ENCODE measurements at places on chromosomes 12 and 14.

GRCh38 chr14:40452674-40453073 lies 1020.4 kb upstream of the FBXO33 start:
- DNase-seq = no peak

DNA sequence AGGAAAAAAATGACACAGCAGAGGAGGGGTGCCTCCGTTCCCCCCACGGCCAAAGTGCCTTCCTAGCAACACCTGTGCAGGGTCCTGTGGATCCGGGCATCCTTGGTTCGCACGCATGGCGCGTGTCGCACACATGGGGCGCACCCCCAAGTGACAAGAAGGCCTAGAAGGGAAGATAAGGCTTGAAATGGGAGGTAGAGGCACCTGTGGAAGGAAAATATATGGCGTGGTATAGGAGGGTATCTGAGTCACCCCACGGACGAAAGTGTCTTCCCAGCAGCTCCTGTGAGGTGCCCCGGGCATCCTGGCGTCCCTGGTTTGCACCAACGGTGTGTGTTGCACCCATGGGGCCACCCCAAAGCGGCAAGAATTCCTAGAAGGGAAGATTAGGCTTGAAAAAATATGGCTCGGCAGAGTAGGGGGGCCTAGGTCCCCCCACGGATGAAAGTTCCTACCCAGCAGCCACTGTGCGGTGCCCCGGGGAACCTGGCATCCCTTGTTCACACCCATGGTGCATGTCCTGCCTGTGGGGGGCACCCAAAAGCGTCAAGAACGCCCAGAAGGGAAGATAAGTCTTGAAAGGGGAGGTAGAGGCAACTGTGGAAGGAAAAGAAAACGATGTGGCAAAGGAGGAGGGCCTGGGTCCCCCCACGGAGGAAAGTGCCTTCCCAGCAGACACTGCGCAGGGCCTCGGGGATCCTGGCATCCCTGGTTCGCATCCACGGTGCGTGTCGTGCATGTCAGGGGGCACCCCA lies 280.0 kb downstream of the ALG10 start:
- DNase-seq = no peak

- no peak for DNase-seq
Observed at GRCh38 chr12:101567918-101568317, 26.9 kb upstream of the MYBPC1 start.

DNA sequence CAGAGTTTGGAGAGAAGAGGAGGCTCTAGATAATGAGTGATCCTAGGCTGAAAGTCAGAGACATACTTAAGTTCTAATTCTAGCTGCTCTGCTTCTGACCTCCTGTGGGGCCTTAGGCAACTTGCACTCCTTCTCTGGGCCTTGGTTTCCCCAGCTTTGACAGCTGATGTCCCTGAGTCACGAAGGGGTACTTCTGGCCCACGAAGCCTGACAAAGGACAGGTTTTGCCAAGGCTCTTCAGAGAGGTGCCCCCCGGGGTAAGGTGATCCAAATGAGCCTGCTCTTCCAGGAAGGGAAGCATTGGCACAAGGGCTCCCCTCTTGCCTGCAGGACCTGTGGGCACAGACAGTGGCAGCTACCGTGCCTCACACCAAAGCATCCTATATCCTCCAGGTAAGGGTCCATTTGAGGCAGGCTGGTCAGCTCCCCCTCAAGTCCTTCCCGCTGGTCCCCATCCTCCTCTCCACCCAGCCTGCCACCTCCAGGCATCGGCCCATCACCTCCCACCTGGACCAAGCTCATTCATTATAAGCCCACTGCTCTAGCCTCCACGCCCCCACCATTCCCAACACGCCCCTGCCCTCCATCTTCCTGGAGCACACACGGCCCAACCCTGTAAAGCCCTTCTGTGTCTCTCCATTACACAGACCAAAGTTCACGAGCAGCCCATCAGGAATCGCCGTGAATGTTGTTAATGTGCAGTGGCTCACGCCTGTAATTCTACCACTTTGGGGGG lies 1.9 kb upstream of the PPP1R13B start:
- no peak for DNase-seq

DNA sequence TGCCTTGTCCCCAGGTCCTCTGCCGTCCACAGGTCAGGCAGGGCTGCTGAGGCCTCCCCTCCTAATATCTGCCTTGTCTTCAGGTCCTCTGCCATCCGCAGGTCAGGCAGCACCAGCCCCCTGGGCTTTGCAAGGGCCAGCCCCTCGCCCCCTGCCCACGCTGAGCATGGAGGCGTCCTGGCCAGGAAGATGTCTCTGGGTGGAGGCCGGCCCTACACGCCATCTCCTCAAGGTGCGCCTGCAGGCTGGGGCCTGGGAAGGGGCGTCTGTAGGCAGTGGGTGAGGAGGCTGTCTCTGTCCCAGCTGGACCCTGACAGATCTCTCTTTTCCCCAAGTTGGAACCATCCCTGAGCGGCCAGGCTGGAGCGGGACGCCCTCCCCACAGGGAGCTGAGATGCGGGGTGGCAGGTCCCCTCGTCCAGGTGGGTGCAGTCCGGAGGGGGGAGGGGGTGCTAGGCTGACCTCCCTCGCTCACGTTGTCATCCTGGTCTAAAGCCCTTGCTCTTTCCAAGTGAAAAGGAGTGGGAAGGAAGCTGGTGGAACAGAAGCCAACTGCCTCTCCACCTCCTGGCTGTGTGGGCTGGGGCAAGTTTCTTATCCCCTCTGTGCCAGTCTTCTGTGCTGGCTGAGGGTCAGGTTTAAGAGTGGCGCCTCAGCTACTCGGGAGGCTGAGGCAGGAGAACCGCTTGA lies 13.9 kb upstream of the PUS1 start:
- DNase-seq = no peak

DNA sequence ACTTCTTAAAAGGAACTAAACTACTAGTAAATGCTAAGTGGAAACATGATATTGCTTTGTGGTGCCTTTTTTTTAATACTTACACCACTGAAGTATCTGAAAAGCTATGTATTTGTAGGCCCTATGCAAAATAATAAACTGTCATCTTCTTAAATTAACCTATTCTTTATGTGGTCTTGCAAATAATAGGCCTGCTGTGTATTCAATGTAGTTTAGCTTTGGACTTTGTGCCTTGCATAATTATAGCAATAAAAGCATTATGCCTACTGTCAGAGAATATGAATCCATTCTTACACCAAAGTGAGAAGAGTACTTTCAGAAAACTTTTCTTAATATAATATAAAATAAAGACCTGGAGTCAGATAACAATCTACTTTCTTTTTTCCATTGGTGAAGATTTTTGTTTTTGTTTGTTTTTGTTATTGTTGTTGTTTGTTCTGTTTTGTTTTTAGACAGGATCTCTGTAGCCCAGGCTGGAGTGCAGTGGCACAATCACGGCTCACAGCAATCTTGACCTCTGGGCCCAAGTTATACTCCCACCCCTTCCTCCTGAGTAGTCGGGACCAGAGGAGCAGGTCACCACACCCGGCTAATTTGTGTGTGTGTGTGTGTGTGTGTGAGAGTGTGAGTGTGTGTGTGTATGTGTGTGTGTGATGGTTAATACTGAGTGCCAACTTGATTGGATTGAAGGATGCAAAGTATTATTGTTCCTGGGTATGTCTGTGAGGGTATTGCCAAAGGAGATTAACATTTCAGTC lies 213.8 kb downstream of the SLC6A15 start:
- no peak for DNase-seq

DNA sequence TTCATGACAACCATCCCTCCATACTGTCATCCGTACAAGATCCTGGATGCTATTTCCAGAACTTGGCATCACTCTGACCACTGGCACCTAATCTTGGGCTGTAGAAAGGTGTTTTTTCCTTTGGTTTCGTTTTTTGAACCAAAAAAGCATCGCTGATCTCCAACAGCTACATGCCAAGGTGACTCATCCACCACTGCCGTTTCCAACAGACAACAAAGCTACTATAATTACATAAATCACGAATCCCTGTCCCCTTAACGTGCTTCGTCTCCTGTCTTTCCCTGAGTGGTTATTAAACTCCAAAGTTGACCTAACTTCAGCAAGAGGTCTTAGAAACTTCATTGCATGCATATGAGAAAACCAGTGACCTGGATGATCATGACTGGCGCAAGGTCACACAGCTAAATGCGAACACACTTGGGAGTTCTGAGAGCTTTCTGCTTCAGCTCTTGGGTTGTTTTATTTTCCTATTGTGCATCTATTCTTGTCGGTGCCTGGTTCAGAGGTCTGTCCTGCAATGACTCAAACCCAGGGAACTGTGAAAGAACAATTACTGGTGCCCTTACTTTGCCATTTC lies 99.9 kb downstream of the PPM1H start:
- DNase-seq = peak; percentile 53

DNA sequence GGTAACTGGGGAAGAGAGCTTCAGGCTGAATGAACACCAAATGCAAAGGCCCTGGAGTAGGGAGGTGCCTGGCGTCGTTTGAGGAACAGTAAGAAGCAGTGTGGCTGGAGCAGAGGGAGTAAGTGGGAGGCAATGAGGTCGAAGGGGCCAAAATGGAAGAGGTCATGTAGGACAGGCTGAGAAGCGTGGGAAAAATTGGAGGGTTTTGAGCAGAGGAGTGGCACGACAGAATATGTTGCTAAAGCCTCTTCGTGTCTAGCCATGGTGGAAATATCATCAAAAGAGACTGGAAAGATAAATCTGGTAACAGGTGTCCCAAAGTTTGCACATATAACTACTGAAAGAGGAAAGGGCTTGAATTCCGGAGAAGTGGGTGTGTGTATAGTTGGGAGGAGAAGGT lies 1.9 kb downstream of the TRIM9 start:
- no peak for DNase-seq

DNA sequence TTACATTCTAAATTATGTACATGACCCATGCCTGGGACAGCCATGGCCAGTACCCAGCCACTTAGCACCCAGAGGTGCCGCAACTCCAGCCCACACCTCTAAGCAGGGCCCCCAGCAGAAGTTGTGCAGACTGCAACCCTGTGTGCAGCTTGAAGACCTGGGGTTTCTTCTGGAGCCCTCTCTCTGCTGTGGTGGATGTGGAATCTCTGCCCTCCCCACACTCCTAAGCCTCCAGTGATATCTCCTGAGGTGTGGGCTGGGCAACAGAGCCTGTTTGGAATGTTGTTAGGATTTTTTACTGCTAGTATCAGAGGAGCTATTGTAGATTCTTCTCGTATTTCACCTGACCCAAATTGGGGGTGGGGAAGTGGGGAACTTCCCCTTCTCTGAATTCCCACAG lies 59.4 kb upstream of the TUNAR start:
- DNase-seq = no peak

GRCh38 chr12:104534162-104534856 lies 77.6 kb downstream of the CHST11 start:
- DNase-seq = no peak

- no peak for DNase-seq
Observed at GRCh38 chr12:69071091-69071370, 138.1 kb upstream of the CPM start.

DNA sequence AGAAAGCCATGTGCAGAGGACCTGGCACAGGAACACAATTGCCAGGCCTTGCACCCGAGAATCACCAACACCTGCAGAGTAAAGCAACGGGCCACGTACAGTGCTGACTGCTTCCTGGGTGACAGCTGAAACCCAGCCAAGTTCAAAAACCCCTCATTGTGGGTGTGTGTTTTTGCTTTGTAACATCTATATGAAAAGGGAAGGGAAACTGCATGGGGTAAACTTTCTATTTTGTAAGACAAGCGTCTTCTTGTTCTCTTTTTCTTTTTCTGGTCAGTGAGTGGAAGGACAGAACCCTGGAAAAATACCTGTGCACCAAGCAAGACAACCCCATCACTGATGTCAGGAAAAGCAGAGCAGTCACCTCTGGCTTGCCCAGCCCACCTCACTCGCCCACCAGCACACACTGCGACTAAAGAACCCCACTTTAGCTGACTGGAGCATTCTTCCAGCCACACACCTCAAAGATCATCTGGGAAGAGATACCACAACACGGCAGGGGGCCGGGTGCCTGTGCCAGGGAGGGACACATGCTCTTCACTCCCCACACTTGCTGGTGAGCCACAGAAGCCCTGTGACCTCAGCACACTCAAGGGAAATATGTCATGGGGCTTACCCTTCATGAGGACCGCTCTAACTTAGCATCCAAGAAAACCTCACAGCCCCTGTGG lies 172.3 kb downstream of the NDUFA12 start:
- no peak for DNase-seq

DNA sequence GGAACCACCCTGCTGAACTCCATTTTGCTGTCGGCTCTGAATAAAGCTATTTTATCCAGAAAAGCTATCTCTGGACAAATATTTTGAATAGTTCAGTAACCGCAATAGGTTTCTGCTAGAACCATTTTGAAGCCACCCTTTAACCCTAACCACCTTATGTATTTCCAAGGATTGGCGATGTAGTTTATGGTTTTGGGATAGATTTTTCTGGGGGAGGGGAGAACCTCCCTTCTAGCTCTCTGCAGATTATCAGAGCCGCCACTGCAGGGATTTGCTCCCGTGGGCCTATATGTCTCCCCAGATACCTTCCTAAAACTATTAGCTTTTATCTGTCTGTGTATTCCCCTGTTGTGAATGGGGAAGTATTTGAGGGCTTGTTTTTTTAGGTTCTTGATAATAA lies 1.8 kb upstream of the TUBA1B start:
- no peak for DNase-seq

- peak; percentile 78 for DNase-seq
Observed at GRCh38 chr12:91985002-91985787, 160.5 kb downstream of the BTG1 start.

GRCh38 chr14:98928418-98928817 lies 343.6 kb downstream of the BCL11B start:
- no peak for DNase-seq

GRCh38 chr12:37565112-37565511 lies 751.5 kb upstream of the ALG10B start:
- DNase-seq = no peak

DNA sequence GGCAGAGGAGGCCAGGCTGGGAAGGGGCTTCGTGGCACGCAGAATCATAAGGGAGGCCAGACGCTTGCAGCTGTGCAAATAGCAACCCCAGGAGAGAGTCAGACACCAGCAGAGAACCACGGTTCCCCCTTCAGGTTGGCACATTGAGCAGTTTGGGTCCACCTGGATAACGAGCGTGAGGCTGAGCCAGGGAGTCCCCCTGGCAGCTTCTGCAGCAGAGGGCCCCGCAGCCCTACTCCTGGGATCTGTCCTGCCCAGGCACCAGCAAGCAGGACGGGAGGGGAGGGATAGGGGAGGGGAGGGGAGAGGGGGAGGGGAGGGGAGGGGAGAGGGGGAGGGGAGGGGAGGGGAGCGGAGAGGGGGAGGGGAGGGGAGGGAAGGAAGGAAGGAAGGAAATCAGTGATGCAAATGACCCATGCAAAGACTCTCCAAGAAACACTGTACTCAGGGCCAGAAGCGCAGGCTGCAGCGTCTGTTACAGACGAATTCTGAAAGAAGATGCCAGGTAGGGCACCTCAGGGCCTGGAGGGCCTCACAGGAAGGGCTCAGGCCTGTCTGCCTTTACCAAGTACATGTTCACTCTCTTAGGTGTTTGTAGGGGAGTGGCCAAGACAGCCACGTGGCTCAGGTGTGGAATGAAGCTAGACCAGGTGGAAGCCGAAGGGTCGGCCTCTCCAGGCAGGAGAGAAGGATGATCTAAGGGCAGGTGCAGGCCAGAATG lies 32.3 kb upstream of the MMP17 start:
- no peak for DNase-seq
